KBM-7 (cell line): ENCODE measurements at places on chromosomes 2 and 18.

- DNase-seq, result no peak
Observed at GRCh38 chr2:96316999-96317398, 8.1 kb upstream of the ITPRIPL1 start.

DNA sequence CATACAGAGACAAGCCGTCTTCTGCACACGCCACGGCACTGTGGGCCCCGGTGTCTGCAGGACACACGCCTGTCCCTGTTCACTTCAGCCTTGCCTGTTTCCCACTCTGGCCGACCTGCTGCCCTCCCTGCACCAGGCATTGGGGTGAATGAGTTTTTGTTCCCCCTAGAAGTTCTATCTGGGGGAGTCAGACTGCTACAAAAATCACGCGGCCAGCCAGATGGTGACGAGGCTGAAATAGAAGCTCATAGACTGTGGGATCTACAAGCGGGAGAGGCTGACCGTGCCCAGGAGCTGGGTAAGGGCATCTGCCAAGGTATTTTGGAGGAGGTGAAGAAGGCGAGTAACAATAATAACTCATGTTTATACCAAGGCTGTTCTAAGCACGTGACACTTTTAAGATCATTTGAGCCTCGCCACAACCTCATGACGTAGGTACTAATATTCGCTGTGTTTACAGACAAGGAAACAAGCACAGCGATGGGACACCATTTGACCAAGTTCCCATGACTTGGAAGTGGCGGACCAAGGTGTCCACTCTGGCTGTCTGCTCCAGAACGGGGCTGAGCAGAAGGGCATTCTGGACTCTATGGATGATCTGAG, 53.6 kb downstream of the KCNF1 start:
- DNase-seq, result no peak

DNA sequence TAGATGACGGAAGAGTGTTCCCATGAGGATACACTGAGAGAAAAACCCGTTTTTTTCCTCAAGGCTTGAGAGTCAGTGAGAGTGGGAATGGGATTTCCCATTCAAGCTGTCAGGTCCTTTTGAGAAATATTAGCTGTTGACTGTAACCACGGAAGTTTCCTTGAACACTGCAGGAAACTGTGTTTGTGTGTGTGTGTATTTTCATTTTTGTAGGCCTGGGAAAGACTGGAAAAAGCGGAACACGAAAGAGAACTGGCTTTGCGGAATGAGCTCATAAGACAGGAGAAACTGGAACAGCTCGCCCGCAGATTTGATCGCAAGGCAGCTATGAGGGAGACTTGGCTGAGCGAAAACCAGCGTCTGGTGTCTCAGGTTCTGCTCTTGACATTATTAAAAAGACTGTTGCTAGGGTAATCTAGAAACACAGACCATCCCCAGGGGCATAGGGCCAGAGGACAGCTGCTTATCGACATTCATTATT, 98.8 kb upstream of the EML6 start:
- DNase-seq, result no peak

GRCh38 chr2:157936406-157936805, 60.3 kb upstream of the ACVR1 start:
- no peak for DNase-seq

- DNase-seq, result no peak
Observed at GRCh38 chr2:130720528-130720927, 8.3 kb upstream of the GPR148 start.

GRCh38 chr18:48803518-48803917, 147.2 kb downstream of the SMAD7 start:
- no peak for DNase-seq

DNA sequence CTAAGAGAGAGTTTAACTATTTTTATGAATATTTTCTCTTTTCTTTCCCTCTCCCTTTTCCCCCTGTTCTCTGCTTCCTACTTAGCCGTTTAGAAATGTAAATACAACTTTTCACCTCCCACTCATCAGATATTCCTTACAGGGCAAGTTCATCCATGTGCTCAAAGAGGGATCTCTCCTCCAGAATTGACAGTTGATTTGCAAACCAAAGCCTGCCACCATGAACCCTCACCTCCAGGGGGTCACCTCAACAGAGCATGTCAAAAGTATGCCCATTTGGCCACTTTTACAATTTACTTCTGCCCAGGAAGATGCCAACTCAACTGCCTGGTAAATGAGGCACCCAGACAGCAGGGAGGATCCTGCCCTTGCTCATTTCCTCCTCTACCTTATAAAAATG, 149.2 kb upstream of the GYPC start:
- DNase-seq, result no peak

- DNase-seq, result no peak
Observed at GRCh38 chr2:28086611-28087010, 196.1 kb downstream of the BABAM2 start.

- no peak for DNase-seq
Observed at GRCh38 chr2:192953116-192953515, 758.4 kb upstream of the TMEFF2 start.

- DNase-seq, result peak; percentile 95
Observed at GRCh38 chr2:62038975-62039771, 133.7 kb downstream of the COMMD1 start.

GRCh38 chr2:44668336-44668735, 273.2 kb upstream of the SIX3 start:
- DNase-seq, result peak; percentile 31

DNA sequence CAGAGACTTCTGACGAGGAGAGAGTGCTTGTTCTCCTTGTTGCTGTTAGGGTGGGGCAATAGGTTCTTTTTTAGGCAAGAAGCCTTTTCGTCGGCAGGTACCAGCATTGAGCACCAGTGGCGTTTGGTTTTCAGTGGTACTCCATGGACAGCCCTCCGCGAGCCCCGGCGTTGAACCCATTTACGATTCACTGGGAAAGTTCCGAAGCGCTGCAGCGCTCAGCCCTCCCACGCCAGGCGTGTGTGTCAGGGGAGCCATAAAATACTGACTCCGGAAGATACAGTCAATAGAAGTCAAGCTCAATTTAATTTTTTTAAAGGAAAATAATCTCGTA, 494 bp upstream of the ROCK1 start:
- no peak for DNase-seq

DNA sequence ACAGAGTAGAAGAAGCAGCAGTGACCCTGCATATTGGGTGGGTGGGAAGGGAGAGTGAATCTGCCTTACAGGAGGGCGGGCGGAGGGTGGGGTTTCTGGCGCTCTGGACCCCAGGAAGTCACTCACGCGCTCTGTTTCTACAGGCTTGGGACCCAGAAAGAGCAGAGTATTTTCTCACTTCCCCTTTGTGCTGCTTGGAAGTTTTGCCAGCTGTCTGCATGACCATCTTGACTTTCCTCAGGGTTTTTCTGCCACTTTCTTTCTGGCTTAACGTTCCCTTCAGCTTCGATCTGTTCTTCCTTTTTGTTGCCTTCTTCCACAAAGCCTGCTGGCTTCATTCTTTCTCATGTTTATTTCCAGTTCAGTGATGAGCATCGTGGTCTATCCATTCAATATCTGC, 383.1 kb downstream of the GALR1 start:
- no peak for DNase-seq

GRCh38 chr2:23636426-23636825, 251.4 kb downstream of the KLHL29 start:
- peak; percentile 17 for DNase-seq

DNA sequence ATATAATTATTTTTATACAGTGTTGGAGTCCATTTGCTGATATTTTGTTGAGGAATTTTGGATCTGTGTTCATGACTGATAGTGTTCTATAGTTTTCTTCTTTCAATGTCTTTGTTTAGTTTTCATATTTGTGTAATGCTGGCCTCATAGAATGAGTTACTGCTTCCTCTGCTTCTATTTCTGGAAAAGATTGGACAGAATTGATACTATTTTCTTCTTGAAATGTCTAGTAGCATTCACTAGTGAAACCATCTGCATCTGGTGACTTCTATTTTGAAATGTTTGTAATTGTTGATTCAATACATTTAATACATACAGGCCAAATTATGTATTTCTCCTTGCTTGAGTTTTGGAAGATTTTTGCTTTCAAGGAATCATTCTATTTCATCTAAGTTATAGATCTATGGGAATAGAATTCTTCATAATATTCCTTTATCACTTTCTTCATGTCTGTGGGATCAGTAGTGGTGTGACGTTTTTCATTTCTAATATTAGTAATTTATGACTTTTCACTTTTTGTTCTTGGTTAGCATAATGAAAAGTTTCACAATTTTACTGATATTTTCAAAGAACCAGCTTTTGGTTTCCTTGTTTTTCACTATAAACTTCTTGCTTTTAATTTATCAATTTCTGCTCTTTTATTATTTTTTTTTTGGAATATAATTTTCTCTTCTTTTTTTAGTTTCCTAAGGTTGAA, 509.9 kb upstream of the VRK2 start:
- DNase-seq, result no peak

DNA sequence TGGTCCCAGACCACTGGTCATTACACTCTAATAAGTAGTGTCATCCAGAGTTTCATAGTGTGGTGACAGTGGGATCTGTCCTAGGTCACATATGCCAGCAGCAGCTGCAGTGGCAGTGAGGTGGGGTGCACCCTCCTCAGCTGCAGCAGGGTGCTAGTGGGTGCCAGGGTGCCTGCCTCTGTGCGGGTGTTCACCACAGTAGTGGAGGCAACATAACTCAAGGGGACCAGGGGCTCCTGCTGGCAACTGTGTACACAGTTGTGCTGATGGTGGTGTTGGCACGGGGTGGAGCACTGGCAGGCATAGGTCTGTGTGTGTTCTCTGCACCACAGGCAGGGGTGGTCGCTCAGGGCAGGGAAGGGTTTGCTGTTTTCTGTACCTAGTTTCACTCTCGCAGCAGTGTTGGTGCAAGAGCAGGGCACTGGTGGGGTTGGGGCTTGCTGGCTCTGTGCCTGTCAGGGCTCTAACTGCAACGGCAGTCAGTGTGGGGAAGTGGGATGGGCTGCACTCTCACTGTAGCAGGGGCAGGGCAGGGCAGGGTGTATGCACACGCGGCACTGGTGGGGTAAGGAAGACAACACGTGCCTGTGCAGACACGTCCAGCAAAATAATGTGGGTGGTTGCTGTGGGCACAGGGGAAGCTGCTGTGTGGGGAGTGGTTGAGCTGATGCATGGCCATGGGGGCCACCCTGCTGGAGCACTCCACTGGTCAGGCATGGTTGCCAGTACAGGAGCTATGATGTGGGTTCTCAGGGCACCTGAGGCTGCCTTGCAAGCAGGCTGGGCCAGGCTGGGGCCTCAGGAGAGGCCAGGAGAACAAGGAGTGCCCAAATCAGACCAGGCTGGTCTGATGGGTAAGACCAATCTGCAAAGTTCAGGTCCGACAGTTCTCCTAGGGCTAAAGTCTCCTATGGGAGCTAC, 226.6 kb downstream of the MEIS1 start:
- no peak for DNase-seq

DNA sequence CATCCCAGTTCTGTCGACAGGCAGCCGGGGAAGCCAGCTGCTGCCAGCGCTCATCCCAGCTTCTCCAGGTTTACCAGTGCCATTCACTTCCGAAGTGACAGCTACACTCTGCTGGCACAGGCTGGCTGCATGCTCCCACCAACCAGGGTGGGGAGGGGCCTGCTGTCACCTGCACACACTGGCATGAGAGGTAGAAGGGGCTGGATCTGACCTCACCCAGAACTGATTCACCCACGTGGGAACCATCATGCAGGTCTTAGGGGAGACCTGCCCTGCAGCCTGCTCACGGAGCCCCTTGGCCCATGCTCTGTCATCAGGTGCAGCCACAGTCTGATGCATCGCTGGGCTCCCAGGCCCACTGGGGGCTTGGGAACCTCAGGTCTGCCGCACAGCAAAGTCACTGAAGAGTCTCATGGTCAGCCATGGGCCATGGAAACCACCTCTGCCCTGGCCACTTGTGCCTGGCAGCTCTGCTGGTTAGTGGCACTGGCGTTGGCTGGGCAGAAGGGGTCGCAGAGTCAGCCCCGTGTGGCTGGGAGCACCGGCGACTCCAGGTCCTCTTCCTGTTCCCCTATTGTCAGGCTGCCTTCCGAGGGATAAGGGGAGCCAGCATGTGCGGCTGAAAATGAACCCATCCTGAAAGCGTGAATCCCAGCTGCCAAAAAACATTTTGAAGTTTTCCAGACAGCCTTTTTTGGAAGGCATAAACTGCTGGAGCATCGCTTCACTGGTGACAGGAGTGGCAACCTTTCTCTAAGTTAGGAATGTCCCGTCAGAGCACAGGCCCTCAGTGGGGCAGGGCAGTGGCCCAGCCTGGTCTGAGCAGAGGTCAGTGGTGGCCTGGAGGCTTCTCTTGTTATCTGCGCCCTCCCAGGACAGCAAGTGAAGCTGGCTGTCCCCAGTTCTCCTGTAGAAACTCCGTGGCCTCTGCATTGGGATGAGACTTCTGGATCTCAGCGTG, 157.8 kb downstream of the SEPTIN10 start:
- DNase-seq, result no peak
